ENCODE measurements at places on chromosomes 16 and 17. TPM values are rescaled to one million over a fixed set of nuclear protein-coding genes. Genes with fewer than 3 reads are reported as not detected.

Gene PRRT2
- total RNA-seq, result 0.22 TPM

Gene LLGL2
- 9.2 TPM for total RNA-seq

Gene GCGR
- total RNA-seq, result 0.40 TPM

Gene OR4D1
- total RNA-seq, result not detected

Gene ATP2A3
- total RNA-seq, result 3.5 TPM

Gene HS3ST3B1
- 10.8 TPM for total RNA-seq

Gene PYDC1
- not detected for total RNA-seq

Gene KRTAP4-5
- not detected for total RNA-seq

Gene DNAAF8
- 0.26 TPM for total RNA-seq

Gene TP53TG3D
- not detected for total RNA-seq

Gene DPEP2
- not detected for total RNA-seq

Gene LRRC59
- total RNA-seq, result 175 TPM

Gene RAB37
- 0.12 TPM for total RNA-seq

Gene ATP6V0C
- 52.9 TPM for total RNA-seq

Gene SSTR5
- total RNA-seq, result not detected

Gene ARL17B
- total RNA-seq, result 9.8 TPM

Gene SLC16A3
- 217 TPM for total RNA-seq

Gene CMTM1
- total RNA-seq, result 3.2 TPM

Gene LHX1
- not detected for total RNA-seq

Gene ZMYND15
- total RNA-seq, result 0.23 TPM

Gene PPL
- total RNA-seq, result 3.5 TPM

Gene CES5A
- not detected for total RNA-seq

Gene MYL11
- not detected for total RNA-seq

All from NCI-H460 (cell line).